Left renal cortex interstitium (tissue), 4 donors: ENCODE measurements at places on chromosomes 1 and 21.

DNA sequence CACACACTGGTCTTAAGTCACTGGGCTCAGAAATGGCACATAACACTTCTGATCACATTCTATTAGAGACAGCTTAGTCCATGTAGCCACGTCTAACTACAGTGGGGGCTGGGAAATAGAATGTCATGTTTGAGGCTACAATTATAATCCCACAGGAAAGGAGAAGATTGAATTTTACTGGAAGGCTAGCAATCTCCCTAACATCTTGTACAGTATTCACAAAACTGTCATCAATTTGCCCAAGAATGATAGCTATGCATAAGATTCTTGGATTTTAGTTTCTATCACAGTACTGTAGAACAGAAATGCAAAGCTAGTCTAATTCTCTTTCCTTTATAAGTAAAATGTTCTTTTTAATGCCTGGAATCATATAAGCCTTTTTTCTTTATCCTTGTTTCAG, 12.7 kb upstream of the ZMYM6 start:
- DNase-seq: no peak

- DNase-seq: no peak
These were observed 1144.3 kb upstream of the NCAM2 start for GRCh38 chr21:19853709-19854575.

DNA sequence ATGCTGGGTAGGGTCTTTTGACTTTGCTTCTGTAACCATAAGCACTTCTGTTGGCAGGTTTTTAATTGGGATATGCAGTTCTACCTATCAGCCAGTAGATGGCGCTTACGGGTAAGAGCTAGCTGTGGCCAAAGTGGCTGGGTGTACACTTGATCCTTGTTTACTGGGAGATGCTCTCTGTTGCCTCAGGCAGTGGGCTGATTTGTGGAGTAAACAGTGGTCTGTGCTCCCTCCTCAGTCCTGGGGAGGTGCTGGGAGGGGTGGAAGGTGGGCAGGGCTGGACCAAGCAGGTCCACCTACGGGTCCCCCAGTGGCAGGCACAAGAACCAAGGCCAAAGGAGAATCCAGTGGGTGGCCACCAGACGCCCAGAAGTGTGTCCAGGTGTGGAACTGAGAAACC, 43.4 kb downstream of the RALGPS2 start:
- DNase-seq: no peak

DNA sequence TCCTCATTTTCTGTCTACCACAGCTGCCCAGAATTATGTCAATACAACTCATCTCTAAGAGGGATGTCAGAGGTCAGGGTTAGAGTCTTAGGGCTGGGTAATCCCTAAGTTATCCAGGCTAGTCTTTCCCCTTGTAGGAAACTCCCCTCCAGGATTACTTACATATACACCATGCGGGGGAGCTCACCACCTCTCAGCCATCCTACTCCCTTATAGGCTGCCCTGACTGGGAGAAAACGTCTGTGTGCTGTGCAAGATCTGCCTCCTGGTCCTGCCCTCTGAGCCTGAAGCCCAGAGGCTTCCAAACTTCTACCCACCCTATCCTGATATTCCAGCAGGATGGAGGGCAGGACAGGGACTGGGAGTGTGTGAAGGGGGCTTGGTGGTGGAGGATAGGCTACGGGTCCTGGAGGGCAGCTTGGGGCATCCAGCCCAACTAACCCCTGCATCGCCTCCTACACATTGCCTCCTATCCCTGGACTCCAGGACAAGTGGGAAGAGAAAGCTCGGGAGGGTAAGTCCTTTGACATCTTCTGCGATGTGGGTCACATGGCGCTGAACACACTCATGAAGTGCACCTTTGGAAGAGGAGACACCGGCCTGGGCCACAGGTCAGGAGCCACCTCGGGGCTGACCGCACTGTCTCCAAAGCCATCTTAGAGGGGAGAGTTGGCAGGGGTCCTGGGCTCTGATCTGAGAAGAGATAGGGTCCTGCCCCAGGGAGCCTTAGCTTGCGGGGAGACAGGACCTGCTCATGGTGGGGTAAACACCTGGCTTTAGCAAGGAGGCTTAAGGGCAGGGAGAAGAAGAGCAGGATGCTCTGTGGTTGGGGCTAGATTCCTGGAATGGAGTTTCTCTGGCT, 14.4 kb downstream of the CYP4B1 start:
- no peak for DNase-seq

DNA sequence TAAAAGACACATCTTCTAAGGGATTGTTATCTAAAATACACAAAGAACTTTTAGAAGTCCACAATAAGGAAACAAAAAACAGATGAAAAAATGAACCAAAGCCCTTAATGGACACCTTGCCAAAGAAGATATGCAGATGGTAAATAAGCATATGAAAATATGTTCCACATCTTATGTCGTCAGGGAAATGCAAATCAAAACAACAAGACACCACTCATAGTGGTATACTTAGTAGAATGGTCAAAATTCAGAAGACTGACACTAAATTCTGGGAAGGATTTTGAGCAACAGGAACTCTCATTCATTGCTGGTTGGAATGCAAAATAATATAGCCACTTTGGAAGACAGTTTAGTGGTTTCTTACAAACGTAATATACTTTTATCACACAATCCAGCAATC, 205.7 kb upstream of the ST6GALNAC5 start:
- DNase-seq: no peak

GRCh38 chr1:59730759-59731478, 83.8 kb upstream of the HOOK1 start:
- no peak for DNase-seq

DNA sequence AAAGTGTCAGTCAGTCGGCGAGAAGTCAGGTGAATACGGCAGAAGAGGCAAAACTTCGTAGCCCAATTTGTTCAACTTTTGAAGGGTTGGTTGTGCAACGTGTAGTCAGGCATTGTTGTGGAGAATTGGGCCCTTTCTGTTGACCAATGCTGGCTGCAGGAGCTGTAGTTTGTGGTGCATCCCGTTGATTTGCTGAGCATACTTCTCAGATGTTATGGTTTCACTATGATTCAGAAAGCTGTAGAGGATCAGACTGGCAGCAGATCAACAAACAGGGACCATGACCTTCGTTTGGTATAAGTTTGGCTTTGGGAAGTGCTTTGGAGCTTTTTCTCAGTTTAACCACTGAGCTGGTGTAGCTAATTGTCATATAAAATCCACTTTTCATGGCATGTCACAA, 190.2 kb upstream of the ADAMTS5 start:
- no peak for DNase-seq

- DNase-seq: no peak
These were observed 500.6 kb downstream of the DISC1 start for GRCh38 chr1:232127190-232127589.

- no peak for DNase-seq
These were observed 99.0 kb downstream of the IER5 start for GRCh38 chr1:181187337-181188126.

DNA sequence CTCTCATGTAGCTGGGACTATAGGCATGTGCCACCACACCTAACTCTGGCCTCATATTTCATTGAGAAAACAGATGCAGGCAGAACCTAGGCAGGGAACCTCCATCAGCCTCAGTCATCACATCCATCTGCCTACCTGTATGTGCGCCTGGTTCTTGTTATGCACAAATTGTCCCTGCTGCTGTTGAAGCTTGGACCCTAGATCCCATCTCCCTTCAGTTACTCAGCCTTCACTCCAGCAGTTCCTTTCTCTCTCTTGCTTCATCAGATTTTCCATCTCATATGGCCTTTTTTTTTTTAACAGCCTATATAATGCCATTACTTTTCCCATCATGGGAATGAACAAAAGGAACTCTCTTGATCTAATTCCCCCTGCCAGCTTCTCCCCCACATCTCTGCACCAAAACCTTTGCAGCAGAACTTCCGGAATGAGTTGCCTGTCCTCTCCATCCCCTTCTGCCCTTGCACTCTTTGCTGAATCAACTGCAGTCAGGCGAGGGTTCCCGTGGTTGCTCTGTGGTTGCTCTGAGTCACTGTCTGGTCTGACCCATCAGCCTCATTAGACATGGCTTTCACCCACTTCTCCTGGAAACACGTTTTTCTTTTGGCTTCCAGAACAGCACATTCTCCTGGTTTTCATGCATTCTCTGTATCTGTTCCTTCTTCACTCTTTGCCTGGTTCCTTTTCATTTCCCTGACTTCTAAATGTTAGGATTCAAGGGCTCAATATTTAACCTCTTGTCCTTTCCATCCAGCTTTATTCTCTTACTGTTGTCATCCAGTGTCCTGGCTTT, 41.5 kb downstream of the UBE4B start:
- no peak for DNase-seq

GRCh38 chr1:58784758-58785441, 1.1 kb upstream of the JUN start:
- no peak for DNase-seq

DNA sequence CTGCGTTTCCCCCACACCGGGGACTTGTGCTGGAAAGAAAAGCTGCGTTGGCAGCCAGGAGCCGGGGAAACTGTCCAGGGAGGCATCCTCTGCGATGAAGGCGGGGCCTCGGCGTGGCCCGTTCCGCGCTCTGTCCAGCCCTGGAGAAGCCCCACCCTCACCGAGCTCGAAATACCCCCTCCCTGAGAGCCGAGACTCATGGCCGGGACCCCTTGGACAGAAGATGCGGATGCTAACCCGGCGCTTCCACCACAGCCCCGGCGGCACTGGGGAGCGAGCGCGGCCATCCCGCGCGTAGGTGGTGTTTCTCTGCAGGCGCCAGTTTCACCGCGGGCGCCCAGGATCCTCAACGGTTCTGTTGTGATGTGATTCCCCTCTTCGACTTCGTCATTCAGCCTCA, 31.6 kb downstream of the PDE9A start:
- no peak for DNase-seq

DNA sequence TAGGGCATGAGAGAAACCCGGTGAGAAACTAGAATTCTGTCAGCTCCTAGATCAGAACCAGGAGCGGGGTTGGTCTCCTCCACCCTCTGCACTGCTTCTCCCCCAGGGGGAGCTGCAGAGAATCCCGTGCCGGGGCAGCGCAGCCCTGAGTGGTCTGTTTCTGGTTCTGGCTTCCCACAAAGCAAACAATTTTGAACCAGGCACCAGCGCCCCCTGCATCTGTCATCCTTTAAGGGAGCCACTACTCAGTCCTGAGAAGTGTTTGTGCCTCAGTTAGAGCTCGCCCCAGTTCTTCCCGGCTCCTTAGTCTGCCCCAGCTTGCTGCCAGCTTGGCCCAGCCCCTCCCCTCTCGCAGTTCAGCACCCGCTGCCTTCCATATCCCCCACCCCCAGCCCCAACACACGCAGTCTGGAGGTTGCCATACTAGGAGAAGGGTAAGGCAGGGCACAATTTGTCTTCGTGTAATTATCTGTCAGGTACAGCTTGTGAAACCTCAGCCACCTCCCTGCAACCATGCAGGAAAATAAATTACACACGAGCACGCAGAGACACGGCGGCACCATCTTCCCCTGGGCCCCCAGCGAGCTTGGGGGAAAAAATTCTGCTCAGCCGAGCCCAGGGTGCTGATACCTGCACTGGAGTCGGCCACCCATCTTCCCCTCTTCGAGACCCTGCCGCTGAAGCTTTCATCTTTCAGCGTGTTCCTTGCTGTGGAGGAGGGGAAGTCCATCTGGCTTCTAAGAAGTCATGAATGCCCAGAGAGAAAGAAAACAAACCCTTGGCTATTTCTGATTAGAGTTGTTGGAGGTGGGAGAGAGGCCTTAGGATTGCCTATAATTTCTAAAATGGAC, 62.6 kb upstream of the CD1D start:
- DNase-seq: peak; percentile 49

- DNase-seq: no peak
These were observed 342 bp downstream of the GSTM5 start for GRCh38 chr1:109712321-109712864.

DNA sequence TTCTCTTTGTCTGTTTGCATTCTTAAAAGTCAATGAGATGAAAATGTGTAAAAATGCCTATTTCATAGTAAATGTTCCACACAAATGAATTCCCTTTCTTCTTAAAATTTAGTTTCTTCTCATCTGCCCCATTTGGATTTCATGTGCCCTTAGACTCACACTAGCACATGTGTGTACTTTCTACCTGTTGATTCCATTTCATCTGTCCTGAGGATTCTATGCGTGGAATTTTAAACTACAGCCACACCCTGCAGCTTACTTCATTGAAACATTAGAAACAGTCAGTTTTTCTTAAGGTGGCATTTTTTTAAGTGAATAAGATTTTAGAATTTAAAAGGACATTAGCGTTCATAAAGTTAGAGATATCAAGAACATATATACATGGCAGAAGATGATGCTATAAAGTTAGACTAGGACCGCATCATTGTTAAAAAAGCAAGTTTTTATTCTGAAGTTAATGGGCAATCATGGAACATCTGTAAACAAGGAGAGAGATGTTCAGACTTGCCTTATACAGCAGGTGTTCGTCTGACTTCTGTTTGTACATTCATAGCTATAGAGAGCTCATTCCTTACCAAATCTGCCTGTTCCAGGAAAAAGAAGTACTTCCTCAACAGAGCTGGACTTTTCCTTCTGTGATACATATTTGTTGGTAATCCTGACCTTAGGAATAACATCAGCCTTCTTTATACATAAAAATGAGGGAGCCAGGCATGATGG, 3.9 kb upstream of the TUT4 start:
- DNase-seq: no peak

GRCh38 chr1:168452329-168452728, 91.5 kb downstream of the XCL2 start:
- DNase-seq: no peak

DNA sequence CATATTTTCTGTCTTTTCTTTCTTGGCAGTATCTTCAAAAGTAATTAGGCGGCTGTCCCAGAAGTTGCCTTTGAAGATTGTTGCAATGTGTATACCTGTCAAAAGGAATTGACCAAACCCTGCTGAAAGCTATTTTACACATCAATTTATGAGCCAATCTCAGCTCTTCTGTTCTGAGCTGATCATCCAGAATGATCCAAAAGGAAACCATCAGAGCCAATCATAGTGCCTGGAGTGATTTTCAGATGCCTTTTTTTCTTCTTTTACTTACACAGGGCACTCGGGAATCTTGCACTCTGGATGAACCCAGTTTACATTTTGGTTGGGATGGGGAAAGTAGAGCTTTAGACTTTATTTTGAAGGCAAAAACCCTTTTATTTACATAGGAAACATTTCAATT, 21.8 kb upstream of the APOBEC4 start:
- no peak for DNase-seq

DNA sequence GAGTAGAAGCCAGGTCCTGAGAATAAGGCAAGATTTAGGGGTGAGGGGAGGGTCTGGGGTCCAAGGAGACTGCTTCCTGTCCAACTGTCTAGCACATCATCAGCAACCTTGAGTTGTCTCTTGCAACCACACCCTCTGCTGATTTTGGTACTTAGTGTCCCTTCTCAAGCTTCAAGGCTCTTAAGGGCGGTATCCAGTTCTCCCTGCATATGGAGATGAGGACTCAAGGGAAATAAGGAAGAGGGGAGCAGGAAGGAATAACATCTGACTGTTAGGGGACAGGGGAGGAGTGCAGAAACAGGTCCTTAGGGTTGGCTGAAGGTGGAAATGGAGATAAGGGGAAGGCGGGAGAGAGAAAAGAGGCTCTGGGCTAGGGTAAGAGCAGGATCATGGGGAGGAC, 12.3 kb downstream of the MYOG start:
- DNase-seq: no peak

GRCh38 chr1:167529829-167530474, 11.6 kb upstream of the CD247 start:
- no peak for DNase-seq

- no peak for DNase-seq
These were observed 670.2 kb upstream of the CXADR start for GRCh38 chr21:16842696-16843035.
